ENCODE measurements at places on chromosomes 7 and 10.

- no peak for DNase-seq
These were observed 142.5 kb upstream of the PPP2R2D start for GRCh38 chr10:131758062-131758938.

DNA sequence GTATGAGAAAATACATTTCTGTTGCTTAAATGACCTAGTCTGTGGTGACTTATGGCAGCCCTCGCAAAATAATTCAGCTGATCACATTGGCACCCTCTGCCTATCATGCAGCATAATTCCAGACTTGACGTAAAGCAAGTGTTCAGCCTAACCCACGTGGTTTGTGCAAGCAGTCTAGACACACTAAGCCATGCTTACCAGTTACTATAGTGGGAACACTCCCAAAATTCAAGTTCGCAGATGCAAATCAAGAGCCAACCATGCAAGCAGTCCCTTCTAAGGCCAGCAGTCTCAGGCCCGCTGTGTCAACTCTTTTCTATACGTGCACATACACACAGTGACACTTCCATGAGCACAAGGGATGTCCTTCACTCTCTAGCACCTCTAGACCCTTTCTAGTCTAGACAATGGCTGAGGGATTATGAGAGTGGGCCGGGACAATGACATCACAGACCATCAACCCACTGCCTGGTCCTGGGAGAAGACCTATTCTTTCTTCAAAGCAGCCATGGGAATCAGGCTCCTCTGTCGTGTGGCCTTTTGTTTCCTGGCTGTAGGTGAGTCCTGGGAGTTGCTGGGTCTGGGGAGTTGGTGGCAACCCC is 29.0 kb upstream of the PRSS1 start:
- no peak for DNase-seq

DNA sequence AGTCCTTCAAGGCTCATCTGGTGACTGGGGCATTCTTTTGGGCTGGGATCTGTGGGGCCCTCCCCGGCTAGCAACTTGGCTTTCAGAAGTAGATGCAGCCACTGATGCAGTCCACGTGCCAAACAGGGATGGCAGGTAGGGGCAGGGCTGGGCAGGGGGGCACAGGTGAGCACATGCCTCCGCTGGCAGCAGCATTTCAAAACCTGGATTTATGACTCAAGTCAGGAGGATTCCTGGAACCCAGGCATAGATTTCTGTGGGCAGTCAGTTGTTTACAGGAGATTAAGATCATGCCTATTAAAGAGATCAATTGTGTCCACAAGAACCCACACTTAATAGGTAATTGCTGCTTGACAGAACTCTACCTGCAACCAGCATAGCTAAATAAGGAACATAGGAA is 839 bp upstream of the HABP2 start:
- DNase-seq, result no peak

DNA sequence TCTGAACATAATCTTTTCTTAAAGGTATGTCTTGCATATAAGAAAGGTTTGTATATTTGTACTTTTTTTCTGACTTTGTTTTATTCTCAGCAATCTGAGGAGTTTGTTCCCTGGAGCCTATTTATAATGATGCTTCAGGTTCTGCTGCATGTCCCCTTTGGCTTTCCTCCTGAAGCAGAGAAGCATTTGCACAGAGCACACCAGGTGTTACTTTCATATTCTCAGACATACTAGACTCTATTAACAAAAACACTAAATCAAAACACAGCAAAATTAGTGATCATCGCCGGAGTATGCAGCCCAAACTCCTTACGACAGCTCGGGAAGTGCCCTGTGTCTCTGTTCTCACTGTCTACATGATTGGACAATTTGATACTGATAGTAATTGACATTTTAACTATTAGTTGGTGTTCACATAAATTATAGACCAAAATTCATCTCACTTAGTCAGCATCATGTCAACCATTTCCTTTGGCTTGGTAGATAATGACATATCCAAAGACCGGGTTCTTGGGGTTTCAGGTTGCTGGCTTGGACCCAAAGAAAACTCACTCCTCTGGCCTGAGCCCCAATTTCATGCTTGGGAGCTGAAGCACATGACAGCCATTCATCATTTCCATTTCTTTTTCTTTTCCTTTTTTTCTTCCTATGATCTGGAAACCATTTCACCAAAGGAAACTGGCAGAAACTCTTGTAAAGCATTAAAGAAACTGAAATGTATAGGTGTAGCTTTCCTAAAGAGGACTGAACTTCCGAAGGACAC is 400.1 kb upstream of the NRP1 start:
- no peak for DNase-seq

GRCh38 chr10:61964949-61965702 is 63.6 kb downstream of the ARID5B start:
- no peak for DNase-seq

- DNase-seq, result no peak
These were observed 5.5 kb upstream of the STN1 start for GRCh38 chr10:103923502-103923901.

DNA sequence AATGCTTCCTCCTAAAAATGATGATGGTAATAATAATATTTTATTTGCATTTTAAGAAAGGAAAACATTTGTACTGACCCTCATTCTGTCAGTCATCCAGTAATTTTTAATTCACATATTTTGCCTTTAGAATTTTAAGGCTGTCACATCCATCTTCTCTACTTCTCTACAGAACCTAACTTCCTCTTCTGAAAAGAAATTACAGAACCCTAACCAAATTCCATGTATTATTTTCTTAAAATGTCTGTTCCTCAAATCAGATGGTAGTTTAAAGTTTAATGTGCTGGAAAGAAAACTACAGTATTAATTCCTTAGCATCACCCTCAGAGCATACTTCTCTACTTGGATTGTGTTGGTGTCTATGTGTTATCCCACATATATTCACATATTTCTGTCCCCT is 9.0 kb downstream of the PIK3CG start:
- DNase-seq, result no peak

DNA sequence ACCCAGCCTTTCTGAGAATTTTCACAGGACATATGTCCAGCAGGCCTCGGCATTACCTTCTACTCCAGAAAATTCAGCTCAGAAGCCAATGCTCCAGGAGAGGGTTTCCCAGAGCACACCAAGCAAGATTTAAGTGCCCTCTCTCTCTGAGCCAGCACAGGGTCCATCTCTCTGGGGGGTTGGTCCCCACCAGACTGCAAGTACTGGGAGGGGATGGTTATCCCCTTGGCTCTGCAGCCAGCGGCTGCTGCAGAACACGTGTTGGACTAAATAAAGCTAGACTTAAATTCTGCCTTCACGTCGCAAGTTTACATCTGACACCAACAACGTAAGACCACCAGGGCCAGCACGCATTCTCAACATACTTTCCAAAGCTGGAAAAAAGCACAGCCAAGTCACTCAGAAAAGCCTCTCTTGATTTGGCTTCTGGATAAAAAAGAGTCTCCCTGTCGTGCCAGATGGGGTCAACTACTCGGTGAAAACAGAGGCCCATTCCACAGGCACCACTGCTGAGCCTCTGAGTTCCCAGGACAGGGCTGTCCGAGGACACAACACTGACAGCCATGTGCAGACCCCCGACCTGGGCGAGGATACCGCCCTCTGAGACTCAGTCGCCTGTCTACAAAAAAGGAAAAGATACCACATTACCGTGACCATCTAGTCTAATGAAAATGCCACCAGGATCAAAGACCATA is 77.3 kb downstream of the CTBP2 start:
- DNase-seq, result peak; percentile 41

- no peak for DNase-seq
These were observed 7.4 kb downstream of the TSPAN14 start for GRCh38 chr10:80461208-80462183.

GRCh38 chr7:85748861-85749260 is 562.0 kb upstream of the SEMA3D start:
- DNase-seq, result no peak

- DNase-seq, result no peak
These were observed 24.6 kb upstream of the DGKI start for GRCh38 chr7:137871170-137871915.

DNA sequence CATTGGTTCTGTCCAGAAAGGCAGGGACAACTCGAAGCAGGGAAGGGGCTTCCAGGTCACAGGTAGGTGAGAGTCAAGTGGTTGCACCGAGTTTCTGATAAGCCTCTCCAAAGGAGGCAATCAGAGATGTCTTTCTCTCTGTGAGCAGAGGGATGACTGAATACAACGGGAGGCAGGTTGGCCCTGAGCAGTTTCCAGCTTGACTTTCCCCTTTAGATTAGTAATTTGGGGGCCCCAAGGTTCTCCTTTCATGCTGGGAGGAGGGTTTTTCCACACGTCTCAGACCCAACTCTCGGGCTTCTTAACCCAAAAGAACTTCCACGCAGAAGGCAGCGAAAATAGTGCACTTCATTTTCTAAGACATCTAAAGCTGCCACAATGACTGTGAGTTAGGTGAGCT is 189.6 kb downstream of the MGMT start:
- no peak for DNase-seq

DNA sequence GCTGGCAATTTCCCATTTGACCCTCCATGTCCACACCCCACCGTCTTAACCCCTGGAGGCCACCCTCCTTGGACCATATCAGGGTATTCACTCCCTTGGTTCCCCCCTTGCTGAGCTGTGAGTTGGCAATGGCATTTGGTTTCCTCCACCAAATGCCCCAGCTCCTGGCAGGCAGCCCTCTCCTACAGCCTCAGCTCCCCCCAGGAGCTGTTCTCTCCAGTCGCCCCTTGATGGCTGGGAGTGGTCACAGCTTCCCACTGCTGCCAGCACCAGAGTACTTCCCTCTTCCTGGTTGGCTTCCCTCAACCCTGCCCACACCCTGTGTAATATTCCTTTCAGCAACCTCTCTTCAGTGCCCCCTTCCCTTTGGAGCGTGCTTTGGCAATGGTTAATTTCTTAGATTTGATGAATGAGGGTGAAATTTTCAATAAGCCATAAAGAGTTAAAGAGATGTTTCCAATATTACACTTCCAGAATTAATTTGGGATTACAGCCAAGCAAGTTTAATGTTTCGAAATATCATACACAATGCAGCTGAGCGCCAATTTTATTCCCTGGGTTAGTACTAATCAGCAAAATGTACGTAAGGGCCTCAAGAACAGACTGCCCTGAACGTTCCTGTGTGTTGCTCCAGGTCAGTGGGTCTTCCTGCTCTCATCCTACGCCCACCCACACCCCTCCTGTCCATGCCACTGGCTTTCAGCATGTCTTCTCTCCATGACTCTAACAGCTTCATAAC is 207.1 kb upstream of the NFE2L3 start:
- DNase-seq, result no peak

GRCh38 chr7:134777908-134778580 is 1.4 kb upstream of the CALD1 start:
- DNase-seq, result peak; percentile 48

DNA sequence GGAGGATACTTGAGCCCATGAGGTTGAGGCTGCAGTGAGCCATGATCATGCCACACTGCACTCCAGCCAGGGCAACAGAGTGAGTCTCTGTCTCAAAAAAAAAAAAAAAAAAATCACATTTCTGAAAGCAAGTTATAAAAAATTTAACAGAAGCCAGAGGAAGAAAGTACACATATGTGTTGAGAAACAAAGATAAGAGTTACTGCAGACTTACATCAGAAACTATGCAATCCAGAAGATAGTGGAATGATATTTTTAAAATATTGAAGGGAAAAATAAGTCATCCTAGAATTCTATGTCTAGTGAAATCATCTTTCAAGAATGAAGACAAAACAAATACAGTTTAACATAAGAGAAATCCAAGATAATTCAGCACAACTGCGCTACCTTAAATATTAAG is 46.9 kb downstream of the ZNF518A start:
- DNase-seq, result no peak

DNA sequence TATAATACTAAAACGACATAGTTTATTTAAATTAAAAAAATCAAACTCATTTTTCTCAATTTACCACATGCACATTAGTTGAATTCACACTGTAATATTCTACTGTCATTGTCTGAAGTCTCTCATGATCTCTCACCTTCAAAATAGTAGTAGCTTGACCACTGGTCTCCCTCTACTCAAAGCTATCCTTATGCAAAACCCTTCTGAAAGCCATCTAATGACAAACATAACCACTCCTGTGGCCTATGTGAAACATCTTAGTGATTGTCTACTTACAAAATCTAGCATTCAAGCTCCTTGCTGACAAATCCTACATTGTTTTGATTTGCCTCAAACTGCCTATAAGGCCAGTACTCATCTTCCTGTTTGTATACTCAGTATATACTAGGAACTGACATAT is 606.0 kb upstream of the GHITM start:
- DNase-seq, result no peak

DNA sequence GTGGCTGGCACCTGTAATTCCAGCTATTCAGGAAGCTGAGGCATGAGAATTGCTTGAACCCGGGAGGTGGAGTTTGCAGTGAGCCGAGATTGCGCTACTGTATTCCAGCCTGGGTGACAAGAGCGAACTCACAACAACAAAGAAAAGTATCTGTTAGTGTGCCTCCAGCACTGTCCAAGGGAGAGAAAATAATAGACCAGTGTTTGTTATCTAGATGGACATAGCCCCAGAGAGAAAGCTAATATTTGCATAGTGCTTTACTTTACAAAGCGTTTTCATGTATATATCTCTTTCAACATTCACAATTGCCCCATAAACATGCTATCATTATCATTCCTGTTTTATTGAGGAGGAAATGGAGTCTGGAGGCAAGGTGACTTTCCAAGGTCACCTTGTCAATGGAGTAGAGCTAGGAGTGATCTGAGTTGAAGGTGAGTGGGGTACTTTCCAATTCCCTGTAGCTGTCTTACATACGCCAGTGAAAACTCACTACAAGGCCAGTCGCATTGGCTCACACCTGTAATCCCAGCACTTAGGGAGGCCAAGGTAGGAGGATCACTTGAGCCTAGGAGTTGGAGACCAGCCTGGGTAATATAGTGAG is 49.7 kb upstream of the KIF5B start:
- DNase-seq, result no peak

- DNase-seq, result no peak
These were observed 136.4 kb upstream of the ASAH2 start for GRCh38 chr10:50387732-50388073.

- DNase-seq, result no peak
These were observed 438.9 kb downstream of the DNAJB6 start for GRCh38 chr7:157775560-157776332.

DNA sequence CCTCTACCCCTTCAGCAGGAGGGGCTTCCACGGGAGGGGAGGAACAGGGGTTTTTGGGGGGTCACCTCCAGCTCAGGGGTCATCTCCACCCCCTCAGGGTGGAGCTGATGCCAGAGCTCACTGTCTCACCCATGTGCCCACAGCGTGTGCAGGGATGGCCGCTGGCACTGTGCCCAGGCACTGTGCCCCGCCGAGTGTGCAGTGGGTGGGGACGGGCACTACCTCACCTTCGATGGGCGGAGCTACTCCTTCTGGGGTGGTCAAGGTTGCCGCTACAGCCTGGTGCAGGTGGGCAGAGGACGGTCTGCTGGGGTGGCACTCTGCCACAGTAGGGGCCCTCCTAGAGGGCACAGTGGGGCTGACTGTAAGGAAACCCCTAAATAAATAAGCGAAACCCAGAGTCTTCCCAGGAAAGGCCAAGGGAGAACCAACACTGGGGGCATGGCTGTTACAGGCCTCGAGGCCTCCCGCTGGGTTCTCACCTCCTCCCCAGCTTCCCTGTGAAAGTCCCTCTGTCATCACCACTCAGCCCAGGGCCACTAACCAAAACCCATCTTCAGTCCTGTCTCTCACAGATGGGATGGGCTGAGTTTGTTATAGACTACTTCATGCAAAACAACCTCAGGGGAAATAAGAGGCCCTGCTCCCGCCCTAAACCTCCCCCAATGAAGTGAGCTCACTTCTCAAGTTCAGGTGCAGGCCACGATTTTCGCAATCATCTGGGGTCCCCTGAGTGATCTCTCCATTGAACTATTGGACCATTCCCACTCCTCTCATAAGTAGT is 7.4 kb upstream of the ZNF467 start:
- DNase-seq, result no peak
